ENCODE measurements at places on chromosomes 7 and 10. TPM values are rescaled to one million over a fixed set of nuclear protein-coding genes. Genes with fewer than 3 reads are reported as not detected.

Gene CDNF
- polyA plus RNA-seq: 0.28 TPM

Gene C7orf33
- not detected for polyA plus RNA-seq

Gene GRM8
- polyA plus RNA-seq: not detected

Gene MUC12
- polyA plus RNA-seq: not detected

Gene OIT3
- not detected for polyA plus RNA-seq

Gene FMC1
- 39.4 TPM for polyA plus RNA-seq

Gene HDAC9
- polyA plus RNA-seq: 41.7 TPM

Gene ACBD7
- polyA plus RNA-seq: not detected

Gene FAM24B
- 2.8 TPM for polyA plus RNA-seq

Gene MYOZ1
- polyA plus RNA-seq: not detected

Gene KCTD7
- 1.8 TPM for polyA plus RNA-seq

Gene COL26A1
- not detected for polyA plus RNA-seq

Gene ZNF503
- 0.65 TPM for polyA plus RNA-seq

Gene LRRC18
- polyA plus RNA-seq: not detected

Gene ANKRD61
- not detected for polyA plus RNA-seq

Gene VAX1
- polyA plus RNA-seq: not detected

Gene PDAP1
- 9.8 TPM for polyA plus RNA-seq

Gene TMEM229A
- polyA plus RNA-seq: not detected

Gene AOAH
- polyA plus RNA-seq: 349 TPM

Gene IQCE
- polyA plus RNA-seq: 3.0 TPM

Gene CPED1
- 30.0 TPM for polyA plus RNA-seq

Gene CNPY1
- not detected for polyA plus RNA-seq

Gene DPYSL4
- not detected for polyA plus RNA-seq

Gene PTPN20
- polyA plus RNA-seq: 0.04 TPM

Gene DYNC1I1
- not detected for polyA plus RNA-seq

Gene HOXA1
- not detected for polyA plus RNA-seq

Gene AOC1
- polyA plus RNA-seq: not detected

Gene LRRC4
- polyA plus RNA-seq: 0.91 TPM

Gene GRID2IP
- polyA plus RNA-seq: not detected

Gene SEMA3C
- polyA plus RNA-seq: 7.2 TPM

Gene CARD11
- polyA plus RNA-seq: 0.17 TPM

Gene PAX4
- not detected for polyA plus RNA-seq

Gene LIPK
- polyA plus RNA-seq: not detected

Gene CFAP46
- polyA plus RNA-seq: not detected

Data from CD14-positive monocyte (primary cell).